ENCODE measurements at places on chromosomes 7 and 10. TPM values are rescaled to one million over a fixed set of nuclear protein-coding genes. Genes with fewer than 3 reads are reported as not detected.

Gene UTF1
- not detected for total RNA-seq

Gene MEOX2
- 22.1 TPM for total RNA-seq

Gene EN2
- total RNA-seq: 0.22 TPM

Gene NUTM2E
- total RNA-seq: not detected

DNA sequence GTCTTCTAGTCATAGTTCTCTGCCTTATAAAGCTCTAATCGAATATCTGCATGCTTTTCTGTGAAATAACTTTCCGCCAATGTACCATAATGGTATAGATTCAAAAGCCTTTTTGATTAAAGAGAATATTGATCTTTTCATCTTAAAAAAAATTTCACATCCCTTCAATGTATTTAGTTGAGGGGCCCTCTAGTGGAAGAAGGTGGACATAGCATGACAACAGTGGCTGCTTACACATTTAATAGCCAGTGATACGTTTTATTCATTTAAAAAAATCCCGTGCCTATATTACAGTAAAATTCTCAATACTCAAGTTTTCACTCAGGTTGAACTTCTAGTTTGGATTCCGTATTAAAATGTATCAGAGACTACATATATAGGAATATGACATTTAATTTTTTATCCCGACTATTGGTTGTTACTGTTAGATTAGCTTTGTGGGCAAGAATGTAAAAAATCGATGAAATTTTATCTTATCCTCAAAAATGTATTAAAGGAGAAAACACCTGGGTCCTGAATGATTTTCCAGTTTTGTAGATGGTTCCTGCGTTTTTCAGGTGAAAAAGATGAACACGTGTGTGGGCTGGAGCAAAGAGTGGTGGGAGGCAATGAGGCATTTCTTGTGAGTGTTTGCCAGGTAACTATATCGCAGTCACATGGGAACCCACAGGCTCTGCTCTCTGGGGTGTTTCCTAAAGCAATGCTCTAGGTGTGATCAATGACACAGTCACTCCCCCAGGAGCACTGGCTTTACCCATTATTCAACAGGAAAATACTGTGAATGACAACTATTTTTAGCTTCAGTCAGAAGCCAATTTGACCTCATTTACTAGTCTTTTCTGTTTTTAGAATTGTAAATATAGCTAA, 24.1 kb upstream of the PNLIP start:
- no peak for DNase-seq

DNA sequence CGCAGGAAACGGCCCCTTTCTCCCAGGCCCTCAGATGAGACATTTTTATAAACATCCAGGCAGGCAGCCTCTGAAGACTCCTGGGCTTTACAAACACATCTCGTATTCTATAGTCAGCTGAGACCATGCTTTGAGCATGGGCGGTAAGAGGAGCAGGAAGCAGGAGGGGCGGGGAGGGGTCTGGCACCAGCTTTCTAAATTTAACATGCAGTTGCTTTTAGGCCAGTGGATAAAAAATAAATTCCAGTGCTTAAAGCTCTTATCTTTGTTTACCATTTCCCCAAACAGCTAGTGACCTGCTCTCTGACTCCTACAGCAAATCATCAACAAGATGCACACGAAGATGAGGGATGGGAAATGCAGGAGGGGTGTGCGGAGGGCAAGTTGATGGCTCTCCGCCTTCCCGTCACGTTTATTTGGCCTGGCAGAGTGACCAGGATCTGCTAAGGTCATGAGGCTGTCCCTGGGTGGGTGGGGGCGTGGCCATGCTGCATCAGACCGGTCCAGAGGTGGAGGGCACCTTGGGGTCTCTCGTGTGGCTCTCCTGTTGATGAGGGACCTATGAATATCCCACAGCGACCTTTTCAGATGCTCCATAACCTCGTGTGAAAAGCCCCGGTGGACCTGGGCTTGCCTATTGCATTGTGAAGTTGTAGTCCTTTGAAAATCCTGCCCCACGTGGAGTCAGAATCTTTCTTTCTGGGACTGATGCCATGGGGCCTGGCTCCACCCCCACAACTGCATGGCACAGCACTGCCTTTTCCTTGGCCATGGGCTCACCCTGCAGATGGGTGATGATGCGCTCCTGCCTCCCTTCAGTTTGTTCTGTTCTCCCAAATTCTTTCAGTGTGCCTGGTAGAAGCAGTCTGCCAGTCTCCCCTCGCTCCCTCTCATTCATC, 67.5 kb downstream of the PARP12 start:
- no peak for DNase-seq

- no peak for DNase-seq
Observed at GRCh38 chr10:23886355-23886754, 322.6 kb upstream of the KIAA1217 start.

GRCh38 chr7:55018361-55019190, at the start of gene EGFR:
EGFR (plus strand) TSS chr7:55019017; CDS start chr7:55019278, 261 bp downstream.
- DNase-seq: no peak

- no peak for DNase-seq
Observed at GRCh38 chr10:80964955-80965614, 427.4 kb downstream of the SH2D4B start.

- DNase-seq: no peak
Observed at GRCh38 chr7:46454816-46455215, 533.7 kb upstream of the IGFBP3 start.

- DNase-seq: no peak
Observed at GRCh38 chr7:98774884-98775283, 94.9 kb downstream of the TMEM130 start.

DNA sequence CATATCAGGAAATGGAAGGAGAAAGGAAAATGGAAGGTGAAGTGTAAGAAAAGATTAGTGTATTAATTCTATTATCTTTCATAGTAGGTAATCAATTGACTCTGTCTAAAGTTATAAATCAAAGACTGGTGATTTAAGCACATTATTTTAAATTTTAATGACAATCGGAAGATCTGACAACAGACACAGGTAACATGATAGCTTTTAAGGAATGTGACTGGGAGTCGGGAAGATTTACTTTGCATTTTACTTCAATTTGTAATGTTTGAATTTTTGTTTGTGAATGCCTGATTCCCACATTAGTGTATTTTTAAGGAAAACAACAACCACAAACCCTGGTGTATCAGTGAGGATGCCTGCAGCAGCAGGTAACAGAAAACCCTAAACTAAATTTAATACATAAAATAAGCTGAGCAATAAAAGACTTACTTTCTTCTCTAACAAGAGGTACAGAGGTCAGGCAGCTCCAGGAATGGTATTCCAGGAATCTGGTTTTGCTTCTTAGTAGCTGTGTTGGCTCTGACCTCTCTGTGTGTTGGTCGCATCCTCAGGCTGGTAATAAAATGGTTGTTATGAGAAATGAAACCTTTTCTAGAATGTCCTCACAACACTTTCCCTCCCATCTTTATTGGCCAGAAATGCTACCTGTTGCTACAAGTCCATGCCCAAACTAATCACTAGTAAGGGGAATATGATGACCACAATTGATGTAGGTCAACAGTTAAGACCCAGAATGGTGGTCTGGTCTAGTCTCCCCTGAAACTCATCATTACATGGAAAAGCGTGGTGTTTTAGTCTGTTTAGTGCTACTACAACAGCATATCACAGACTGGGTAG, 12.2 kb downstream of the DNAJB9 start:
- no peak for DNase-seq

- DNase-seq: no peak
Observed at GRCh38 chr7:153354071-153354470, 594.5 kb downstream of the ACTR3B start.

- peak; percentile 37 for DNase-seq
Observed at GRCh38 chr10:43233601-43234430, 33.0 kb downstream of the RASGEF1A start.

- DNase-seq: no peak
Observed at GRCh38 chr7:67690700-67691099, 694.1 kb downstream of the TYW1 start.

Data from mesenteric fat pad (tissue), 1 donor.